ENCODE measurements at places on chromosomes 3 and 15.

DNA sequence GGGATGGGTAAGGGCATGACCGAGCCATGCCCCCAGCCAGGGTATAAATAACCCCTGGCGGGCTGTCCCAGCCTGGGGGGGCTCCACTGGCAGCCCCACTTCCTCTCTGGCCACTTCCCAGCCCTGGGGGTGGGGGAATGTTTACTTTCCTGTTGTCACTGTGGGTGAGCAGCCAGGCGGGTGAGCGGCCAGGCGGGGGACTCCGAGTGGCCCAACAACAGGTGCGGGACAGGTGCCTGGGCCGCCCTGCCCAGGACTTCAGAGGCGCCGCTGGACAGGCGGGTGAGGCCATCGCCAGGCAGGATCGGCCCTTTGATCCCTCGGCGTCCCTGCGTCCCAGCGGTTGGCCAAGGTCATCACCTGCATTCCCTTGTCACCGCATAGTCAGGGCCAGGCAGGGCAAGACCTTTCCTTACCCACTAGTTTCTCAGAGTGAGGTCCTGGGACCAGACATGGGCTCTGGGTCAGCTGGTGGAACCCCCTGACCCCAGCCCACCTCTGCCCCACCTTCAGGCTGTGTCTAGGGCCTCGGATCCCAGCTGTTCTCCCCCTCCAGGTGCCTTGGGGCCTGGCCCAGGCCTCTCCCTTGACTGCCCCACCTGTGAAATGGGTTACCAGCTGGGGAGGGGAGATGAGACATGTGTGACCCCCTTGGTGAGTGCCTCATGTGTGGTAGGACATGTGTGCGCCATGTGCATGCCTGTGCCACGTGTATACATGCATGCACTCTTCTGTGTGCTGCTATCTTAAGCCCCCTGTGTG is 16.6 kb downstream of the SEMA3F start:
- no peak for DNase-seq

GRCh38 chr3:122893282-122893681 is 98.4 kb downstream of the SLC49A4 start:
- DNase-seq: no peak

DNA sequence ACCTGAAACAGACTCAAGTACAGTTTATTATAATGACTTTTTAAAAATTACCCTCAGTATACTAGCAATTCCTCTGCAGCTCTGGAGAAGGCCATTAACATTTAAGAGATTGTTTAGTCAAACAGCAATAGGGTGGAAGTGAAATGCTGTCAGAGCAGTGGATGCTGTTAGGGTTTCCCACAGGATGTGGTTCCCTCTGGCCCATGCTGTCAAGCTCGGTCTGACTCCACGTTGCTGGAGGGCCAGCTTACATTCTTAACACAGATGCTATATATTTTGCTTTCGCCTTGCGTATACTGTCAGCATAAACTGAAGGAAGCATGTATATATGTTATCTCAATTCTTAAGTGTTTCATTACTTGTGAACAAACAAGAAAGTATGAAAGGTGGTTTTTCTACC is 231.1 kb upstream of the COL8A1 start:
- DNase-seq: no peak

DNA sequence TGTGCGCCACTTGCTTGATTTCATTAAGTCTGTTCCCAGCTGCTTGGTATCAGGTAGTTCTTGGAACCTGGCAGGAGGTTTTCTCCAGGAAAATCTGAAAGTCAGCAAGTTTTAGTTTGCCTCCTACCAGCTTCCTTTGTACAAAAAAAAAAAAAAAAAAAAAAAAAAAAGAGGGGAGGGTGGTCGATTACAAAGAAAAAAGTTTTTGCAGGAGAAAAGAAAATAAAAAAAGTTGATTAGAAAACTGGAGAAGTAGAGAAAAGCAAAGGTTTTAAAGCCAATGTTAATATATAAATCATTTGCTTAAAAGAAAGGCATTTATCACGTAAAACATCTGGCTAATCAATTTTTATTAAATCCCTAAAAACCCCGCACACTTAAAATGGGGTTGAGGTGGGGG is 5.9 kb downstream of the EPHA3 start:
- no peak for DNase-seq

GRCh38 chr3:107643038-107643883 is 120.5 kb downstream of the BBX start:
- no peak for DNase-seq

- DNase-seq: no peak
Measured at GRCh38 chr3:13865581-13865980, 14.3 kb downstream of the WNT7A start.

GRCh38 chr3:17982211-17982880 is 239.9 kb upstream of the TBC1D5 start:
- DNase-seq: no peak

DNA sequence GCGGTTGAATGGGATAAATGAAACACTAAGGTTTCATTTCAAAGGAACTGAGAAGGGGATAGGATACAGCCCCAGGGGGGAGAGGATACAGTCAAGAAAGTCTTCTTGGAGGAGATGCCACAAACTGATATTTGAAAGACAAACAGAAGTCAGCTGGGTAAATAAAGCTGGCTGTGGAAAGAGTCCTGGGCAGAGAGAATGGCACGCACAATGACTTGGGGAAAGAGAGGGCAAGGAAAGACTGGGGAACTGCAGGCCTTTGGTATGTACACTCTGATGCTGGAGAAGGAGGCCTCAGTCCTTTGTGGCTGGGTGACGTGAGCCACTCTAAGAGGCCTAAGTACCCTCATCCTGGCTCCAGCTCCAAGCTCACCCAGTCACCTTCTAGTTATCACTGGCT is 45.2 kb upstream of the LMCD1 start:
- DNase-seq: no peak

DNA sequence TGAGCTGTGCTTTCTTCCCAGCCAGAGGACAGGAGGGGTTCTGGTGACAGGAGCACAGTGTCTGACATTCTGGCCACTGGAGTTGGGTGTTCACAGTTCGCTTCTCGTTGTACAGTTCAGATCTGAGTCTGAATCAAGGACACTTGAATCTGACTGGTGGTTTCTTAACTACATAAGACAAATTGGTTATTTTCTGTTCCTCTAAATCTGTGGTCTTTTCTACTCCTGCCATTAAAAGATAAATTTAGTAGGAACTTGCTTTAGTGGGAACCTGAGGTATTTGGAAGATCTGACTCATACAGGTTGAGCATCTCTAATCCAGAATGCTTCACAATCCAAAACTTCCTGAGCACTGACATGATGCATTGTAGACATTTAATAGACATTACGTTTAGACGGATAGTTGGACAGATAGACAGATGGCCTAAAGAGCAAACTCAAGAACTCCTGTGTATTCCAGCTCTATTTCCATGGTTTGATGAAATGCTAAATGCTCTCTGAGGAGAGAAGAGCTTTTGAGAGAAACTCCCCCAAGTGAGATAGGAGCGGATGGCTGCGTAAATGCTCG is 71.0 kb downstream of the CCK start:
- no peak for DNase-seq

- no peak for DNase-seq
Measured at GRCh38 chr3:82807781-82808180, 1046.3 kb upstream of the GBE1 start.

Measured in activated CD8-positive, alpha-beta memory T cell treated with anti-CD3 and anti-CD28 coated beads for 1 hour (primary cell).